ENCODE measurements at places on chromosomes 13 and 19. TPM values are rescaled to one million over a fixed set of nuclear protein-coding genes. Genes with fewer than 3 reads are reported as not detected.

DNA sequence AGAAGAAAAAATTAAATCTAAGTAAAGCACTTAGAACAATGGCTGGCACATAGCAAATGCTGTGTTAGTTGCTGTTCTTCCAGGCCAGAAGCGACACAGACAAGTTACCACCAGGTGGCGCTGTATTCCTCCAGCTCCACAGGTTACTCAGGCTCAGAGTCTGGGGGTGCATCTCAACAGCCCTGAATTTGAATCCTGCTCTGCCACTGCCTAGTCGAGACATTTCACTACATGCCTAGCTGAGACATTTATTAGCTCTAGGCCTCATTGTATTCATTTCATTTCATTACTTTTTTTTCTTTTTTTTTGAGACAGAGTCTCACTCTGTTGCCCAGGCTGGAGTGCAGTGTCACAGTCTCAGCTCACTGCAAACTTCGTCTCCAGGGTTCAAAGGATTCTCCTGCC lies 16.4 kb upstream of the CYP2B6 start:
- DNase-seq, result peak; percentile 72

GRCh38 chr13:31073859-31074718 lies 87.6 kb downstream of the HSPH1 start:
- no peak for DNase-seq

DNA sequence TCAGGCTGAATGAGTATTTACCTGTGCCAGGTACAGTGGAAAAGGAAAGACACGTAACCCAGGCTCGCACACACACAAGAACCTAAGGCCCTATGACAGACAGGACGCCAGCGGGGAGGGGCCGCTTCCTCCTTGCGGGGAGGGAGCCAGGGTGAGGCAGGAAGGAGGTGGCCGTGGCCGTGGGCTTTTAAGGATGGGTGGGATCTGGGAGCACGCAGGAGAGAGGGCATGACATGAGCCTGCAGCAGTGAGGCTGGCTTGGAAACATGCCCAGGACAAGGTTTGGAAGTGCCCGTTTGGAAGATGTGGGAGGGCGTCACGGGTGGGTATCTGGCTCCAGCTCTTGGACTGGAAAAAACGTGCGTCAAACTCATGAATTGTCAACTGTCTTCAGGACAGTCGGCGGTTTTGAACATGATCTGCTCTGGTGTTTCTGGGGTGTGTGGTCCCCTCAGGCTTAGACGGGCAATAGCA lies 20.1 kb downstream of the SH3GL1 start:
- DNase-seq, result peak; percentile 61

DNA sequence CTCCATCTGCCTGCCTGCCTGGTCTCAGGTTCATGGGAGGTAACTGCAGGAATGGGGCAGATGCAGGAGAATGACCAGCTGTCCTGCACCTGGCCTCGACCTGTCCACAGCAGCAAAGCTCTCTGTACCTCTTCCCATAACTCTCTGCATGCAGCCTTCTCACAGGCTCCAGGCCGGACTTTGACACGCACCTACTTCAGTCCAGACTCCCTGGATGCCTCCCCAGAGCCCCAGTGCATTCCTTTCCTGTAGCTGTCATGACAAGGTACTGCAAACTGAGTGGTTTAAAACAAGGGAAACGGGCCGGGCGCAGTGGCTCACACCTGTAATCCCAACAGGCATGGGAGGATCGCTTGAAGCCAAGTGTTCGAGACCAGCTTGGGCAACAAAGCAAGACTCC lies 3.3 kb downstream of the NANOS2 start:
- DNase-seq, result no peak

GRCh38 chr13:34419025-34419424 lies 523.0 kb upstream of the NBEA start:
- no peak for DNase-seq

- DNase-seq, result no peak
These were observed 300.3 kb downstream of the FOXO1 start for GRCh38 chr13:40366119-40366518.

The EDNRB gene
- total RNA-seq, result 109 TPM

The ZNF773 gene
- total RNA-seq, result 16.1 TPM

The IL17D gene
- total RNA-seq, result 3.2 TPM

The SLC6A16 gene
- 0.67 TPM for total RNA-seq

The RASAL3 gene
- total RNA-seq, result 4.4 TPM

The SIGLEC12 gene
- not detected for total RNA-seq

The TMEM38A gene
- 7.8 TPM for total RNA-seq

Measured in thyroid gland (tissue), 4 donors.